ENCODE measurements at places on chromosomes 5 and 9. TPM values are rescaled to one million over a fixed set of nuclear protein-coding genes. Genes with fewer than 3 reads are reported as not detected.

Gene NUTM2G
- not detected for polyA plus RNA-seq

Gene RNF183
- polyA plus RNA-seq: 0.04 TPM

Gene GAPVD1
- polyA plus RNA-seq: 14.7 TPM

Gene GABRG2
- polyA plus RNA-seq: not detected

Gene CFAP157
- 0.03 TPM for polyA plus RNA-seq

Gene ANKRD31
- 0.09 TPM for polyA plus RNA-seq

Gene PRRX2
- polyA plus RNA-seq: not detected

Measured in B cell (primary cell).